ENCODE measurements at places on chromosomes 4 and X.

DNA sequence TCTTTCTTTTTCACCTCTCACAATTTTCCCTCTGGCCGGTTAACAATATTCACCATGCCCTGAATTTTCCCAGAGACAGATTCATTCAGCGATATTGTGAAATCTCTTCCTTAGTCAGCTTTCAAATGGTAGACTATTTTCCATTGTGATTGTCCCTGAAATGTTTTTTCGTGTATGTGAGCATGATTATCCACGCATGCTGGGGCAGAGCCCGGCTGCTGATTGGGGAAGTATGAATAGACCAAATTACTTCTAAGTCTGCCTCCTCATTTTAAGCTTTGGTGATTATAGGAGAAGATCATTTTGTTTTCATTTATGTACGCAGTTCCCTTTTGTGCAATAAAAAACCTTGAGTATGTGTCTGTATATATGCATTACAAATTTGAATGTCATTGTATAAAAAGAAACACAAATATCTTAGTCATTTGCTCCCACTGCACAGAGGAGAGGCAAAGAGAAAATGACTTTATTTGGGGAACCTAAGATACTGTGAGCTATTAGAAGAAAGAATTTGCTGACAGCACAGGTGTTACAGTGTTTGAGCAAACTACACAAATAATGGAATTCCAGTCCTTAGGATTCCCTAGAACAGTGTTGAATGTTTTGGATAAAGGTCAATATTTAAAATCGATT lies 11.3 kb downstream of the DTHD1 start:
- peak; percentile 23 for DNase-seq

DNA sequence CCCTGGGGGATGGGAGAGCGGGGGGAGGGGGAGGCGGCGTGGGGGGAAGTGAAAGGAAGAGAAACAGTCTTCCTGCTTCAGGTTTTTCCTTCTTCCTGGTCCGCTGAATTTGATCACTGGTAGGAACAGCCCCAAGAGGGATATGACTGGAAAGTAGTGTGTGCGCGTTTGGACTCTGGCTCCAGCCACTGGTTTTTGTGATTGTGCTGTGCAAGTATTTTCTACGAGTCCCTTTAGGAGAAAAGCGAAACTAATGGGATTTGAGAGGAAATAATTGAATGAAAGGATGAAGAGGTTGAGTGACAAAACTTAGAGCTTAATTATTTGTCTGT lies 836 bp downstream of the PRRG1 start:
- DNase-seq: no peak

DNA sequence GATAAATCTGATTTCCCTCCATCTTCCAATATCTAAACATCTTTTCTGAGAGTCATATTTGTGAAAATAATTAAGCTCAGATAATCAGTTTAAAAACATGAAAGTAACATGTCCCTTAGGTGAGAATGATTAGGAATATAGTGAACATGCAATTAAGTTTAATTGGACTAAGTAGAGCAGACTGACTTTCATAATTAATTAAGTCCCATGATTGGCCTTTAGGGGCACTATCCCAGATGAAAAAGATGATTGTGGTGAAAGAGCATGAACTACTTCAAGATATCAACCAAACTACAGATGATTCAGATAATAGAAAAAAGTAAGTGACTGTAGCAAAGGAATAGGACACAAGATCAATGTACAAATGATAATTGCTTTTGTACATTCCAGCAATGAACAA lies 758.8 kb downstream of the STIM2 start:
- DNase-seq: no peak

- DNase-seq: no peak
Observed at GRCh38 chr4:107806196-107806595, 18.5 kb upstream of the SGMS2 start.

DNA sequence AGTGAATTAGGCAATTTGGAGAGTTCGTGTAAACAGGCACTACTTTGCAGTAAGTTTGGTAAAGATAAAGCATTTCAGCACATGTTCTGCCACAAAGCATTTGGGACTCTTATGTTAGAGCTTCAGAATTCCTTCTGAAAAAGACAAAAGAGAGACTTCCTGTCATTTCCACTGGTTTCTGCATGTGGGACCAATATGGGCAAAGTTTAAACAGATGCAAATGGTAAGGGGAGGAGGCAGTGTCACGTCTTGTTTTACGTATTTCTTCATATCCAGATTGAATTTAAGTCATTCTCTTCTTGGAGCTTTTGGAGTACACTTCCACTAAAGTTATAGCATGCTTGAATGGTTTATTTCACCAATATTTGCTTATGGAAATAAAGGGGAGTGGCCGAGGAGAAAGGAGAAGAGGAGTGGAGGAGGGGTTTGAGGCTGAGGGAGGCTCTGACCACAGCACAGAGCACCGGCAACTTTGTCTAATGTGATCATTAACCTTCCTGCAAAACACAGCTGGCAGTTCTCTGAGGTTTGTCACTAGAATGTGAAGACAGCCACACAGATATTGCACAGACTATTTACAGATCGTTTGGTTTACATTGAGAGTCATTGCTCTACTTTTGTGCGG lies at the start of gene APELA:
Gene APELA, plus strand, starts transcription at position 479 of the 625 bp plus-strand sequence. CDS start 154 bp downstream, outside the sequence.
- no peak for DNase-seq

DNA sequence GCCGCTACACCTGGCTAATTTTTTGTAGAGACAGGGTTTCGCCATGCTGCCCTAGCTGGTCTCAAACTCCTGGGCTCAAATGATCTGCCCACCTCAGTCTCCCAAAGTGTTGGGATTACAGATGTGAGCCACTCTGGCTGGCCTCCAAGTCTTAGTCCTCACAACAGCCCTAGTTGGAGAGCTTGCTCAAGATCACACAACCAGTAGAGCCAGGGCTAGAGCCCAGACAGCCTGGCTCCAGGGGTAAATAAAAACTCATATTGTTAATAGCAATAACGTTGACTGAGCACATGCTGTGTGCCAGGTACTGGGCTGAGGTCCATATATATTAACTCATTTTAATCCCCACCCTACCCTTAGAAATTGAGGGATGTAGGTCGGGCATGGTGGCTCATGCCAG lies 7.3 kb upstream of the JAKMIP1 start:
- DNase-seq: no peak

DNA sequence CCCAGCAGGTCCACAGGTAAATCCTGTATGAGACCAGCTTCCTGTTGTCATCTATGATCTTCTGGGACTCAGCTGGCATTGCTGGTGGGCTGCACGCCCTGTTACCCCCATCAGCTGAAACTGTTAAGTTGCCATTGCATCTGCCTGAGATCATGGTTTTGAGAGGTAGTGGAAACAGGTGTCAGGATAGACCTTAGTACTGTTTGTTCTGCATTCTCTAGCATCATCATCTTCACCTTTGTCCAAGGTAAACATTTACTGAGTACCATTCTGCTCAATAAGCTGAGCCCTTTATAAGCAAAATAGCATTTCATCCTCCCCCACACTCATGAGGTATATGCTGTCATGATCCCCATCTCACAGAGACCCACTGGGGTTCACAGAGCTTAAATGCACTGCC lies 42.9 kb upstream of the PROM1 start:
- DNase-seq: no peak

GRCh38 chrX:141180851-141181250 lies 3.9 kb upstream of the LDOC1 start:
- DNase-seq: no peak

GRCh38 chr4:54439831-54440243 lies 210.7 kb downstream of the PDGFRA start:
- no peak for DNase-seq

DNA sequence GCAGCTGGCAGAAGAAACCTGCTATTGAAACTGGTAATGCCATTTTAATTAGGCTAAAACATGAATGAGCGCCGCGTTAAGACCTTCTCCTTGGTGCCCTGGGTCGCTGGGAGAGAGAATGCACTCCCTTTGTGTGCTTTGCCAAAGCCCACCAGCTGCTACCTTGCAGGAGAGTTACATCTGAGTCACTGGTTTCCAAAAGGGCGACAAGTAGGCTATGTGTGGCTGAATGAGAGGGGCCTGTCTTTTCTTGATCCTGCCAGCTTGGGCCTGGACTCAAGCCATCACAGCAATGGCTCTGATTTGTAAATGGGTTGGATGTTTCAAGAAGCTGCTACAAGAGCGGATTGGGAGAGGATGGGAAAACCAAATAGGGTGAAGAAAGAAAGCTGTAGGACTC lies 81.5 kb downstream of the NHS start:
- DNase-seq: no peak

All from RWPE1 (cell line).